IPS DF 6.9 (cell line): ENCODE measurements at places on chromosomes 6 and 20.

- H3K36me3 ChIP-seq: no peaks in the 10 kb centered on the region
- no peak overlapping the region for H3K27ac ChIP-seq
These were observed 82.3 kb upstream of the BMP2 start for GRCh38 chr20:6685181-6685582.

GRCh38 chr6:34239500-34239825, 2.8 kb downstream of the HMGA1 start:
- no peak overlapping the region for H3K4me3 ChIP-seq
- DNase-seq: no peak
- H3K27me3 ChIP-seq: no peaks in the 10 kb centered on the region
- H3K27ac ChIP-seq: no peak overlapping the region
- H3K4me1 ChIP-seq: peaks cover 3% of the 10 kb centered on the region

GRCh38 chr20:36147690-36148089, 6.8 kb upstream of the EPB41L1 start:
- no peak for DNase-seq
- H3K27ac ChIP-seq: no peak overlapping the region
- no peaks in the 10 kb centered on the region for H3K36me3 ChIP-seq
- H3K4me3 ChIP-seq: no peak overlapping the region
- no peaks in the 10 kb centered on the region for H3K27me3 ChIP-seq
- no peaks in the 10 kb centered on the region for H3K4me1 ChIP-seq

DNA sequence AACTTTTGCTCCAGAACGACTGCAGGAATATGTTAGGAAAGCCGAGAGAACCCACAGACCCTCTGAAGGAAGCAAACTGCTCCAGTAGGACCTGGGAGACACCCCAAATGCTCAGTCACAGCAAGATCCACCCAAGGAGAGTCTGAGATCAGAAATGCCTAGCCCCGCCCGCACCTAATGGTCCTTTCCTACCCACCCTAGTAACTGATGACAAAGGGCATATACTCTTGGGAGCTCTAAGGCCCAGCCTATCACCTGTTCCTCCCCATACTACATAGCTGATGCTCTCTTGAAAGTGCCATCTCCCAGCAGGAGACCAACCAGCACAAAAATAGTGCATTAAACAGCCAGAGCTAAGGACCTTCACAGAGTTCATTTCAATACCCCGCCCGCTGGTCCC, 67.6 kb downstream of the CD2AP start:
- H3K27me3 ChIP-seq: no peaks in the 10 kb centered on the region
- no peak overlapping the region for H3K4me3 ChIP-seq
- no peaks in the 10 kb centered on the region for H3K36me3 ChIP-seq
- no peak overlapping the region for H3K27ac ChIP-seq

DNA sequence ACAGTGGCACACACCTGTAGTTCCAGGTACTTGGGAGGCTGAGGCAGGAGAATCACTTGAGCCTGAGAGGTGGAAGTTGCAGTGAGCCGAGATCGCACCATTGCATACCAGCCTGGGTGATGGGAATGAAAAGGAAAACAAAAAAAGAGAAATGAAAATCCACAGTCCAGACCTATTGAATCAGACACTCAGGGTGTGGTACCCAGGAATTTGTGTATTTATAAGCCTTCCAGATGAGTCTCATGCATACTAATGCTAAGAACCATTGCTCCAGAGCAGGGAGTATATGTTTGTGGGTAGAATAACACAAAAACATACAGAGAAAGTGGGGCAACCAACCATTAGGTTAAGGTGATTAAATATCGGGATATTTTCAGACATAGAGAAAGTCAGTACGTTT, 36.1 kb upstream of the PLCB4 start:
- DNase-seq: no peak
- no peaks in the 10 kb centered on the region for H3K27me3 ChIP-seq
- no peaks in the 10 kb centered on the region for H3K4me1 ChIP-seq
- H3K27ac ChIP-seq: no peak overlapping the region
- no peaks in the 10 kb centered on the region for H3K36me3 ChIP-seq

DNA sequence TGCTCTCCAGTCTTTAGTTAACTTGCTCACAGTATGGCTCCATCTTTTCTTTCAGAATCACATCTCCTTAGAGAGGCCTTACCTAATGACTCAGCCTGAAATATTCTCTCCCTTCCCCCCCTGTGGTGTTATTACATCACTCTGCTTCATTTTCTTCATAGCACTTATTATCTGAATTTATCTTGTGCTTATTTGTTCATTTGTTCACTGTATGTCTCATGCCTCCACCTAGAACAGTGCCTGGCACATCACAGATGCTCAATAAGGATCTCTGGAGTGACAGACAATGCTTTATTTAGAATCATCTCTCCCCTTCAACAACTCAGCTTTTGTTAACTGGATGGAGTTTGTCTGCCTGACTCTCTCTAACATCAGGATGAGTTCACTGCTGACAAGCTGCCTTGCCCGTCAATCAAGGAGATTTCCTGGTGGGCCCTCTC, 96.6 kb upstream of the MAN1A1 start:
- no peaks in the 10 kb centered on the region for H3K36me3 ChIP-seq
- H3K4me3 ChIP-seq: no peak overlapping the region

GRCh38 chr6:112879920-112880413, 532.8 kb downstream of the RFPL4B start:
- H3K36me3 ChIP-seq: no peaks in the 10 kb centered on the region
- no peaks in the 10 kb centered on the region for H3K4me1 ChIP-seq
- H3K4me3 ChIP-seq: no peak overlapping the region
- DNase-seq: peak; percentile 16
- H3K27me3 ChIP-seq: no peaks in the 10 kb centered on the region
